ENCODE measurements at places on chromosomes 7 and 10.

- no peak for DNase-seq
Measured at GRCh38 chr7:8114175-8114574, 145.6 kb downstream of the GLCCI1 start.

- DNase-seq: no peak
Measured at GRCh38 chr7:110790992-110791391, 299.9 kb upstream of the LRRN3 start.

- DNase-seq: no peak
Measured at GRCh38 chr7:94748376-94748775, 92.4 kb upstream of the SGCE start.

- no peak for DNase-seq
Measured at GRCh38 chr7:42625421-42625820, 286.4 kb downstream of the C7orf25 start.

- no peak for DNase-seq
Measured at GRCh38 chr7:130292682-130293257, at the start of gene CPA4. CPA4 (plus strand) TSS chr7:130293161; CDS start chr7:130293181, 20 bp downstream.

GRCh38 chr7:128129224-128129864, 98.1 kb upstream of the LRRC4 start:
- peak; percentile 71 for DNase-seq

- DNase-seq: no peak
Measured at GRCh38 chr10:71008150-71008549, 119.8 kb upstream of the PCBD1 start.

DNA sequence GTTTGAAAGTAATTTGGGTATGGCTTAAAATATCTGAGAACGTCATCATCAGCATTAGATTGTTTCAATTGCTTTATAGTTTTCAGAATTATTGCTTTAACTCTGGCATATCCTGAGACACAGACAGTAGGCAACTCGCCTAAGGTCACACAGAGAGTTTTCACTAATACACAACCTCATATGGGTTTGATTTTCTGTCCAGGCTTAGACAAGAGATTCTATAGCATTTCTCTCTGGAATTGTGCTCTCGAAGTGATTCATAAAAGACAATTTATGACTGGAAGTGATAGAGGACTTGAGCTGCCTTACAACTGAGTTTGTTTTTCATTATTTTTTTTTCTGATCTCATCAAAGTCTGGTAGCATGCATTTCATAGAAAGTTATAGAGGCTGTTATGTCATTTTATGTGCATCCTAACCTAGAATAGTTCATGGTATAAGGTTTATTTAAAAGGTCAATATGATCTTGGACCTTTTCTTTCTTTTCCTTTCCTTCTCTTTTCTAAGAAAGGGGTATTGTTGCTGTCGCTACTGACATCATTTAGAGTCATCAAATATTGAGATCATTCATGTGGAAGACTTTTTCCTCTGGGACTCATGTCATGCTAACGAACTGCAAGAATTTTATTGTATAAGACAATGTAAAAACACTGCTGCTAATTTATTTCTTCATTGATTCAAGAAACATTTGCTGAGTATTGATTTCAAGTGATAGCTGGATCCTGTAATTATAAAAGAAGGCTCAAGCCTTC, 278.2 kb downstream of the PLXDC2 start:
- no peak for DNase-seq

GRCh38 chr7:108810756-108811385, 241.2 kb downstream of the DNAJB9 start:
- DNase-seq: no peak

DNA sequence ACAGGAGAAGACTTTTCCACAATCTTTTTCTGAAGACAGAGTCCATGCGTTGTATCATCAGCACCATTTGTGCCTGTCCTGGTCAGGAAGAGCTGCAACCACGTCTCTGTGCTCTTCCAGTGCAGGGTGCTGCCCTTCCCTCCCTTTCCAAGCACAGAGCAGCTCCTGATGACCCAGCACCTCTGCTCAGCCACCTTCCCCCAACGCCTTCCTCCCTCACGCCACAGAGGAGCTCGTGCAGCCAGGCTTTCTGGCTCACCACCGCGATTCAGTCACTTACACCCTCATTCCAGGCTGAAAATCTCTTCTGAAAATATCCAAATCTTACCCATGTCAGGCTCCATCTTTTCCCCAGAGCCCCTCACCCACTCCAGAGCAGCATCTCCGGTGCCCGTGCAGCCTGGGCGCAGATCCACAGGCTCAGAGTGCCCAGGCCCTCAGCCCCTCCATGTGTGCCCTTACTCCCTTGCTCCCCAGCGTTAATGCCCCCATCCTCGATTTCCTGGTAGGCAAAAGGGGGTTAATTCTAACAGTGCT, 181.5 kb downstream of the DIP2C start:
- no peak for DNase-seq

DNA sequence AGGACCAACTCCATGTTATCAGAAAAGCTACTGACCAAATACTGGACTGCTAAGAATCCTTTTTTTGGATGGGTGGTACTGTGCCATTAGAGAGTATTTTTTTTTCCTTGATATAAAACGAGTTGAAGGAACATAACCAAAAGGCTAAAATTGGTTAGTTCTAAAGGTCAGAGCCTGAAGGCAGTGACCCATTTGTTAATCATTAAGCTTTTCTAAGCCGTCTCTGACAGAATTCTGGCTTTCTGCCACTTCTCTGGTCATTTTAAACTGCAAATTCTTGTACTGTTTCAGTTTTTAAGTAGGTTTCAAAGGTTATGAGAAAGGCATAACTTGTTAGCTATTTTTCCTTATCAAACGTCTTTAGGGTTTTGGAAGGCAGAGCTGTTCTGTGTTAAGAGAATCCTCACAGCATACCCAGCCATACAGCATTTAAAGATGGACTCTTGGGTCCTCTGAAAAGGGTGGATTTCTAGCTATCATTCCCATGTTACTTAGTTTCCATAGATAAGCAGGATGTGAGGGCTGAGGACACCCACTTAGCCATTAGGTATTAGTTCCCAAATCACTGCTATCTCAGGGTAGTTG, 196.8 kb downstream of the RNLS start:
- no peak for DNase-seq

- no peak for DNase-seq
Measured at GRCh38 chr7:16343612-16344011, 77.7 kb downstream of the CRPPA start.

GRCh38 chr10:129513312-129513711, 46.3 kb downstream of the MGMT start:
- no peak for DNase-seq

- no peak for DNase-seq
Measured at GRCh38 chr7:91656541-91657482, 223.7 kb downstream of the MTERF1 start.

GRCh38 chr10:17675638-17676037, 31.7 kb downstream of the STAM start:
- no peak for DNase-seq

GRCh38 chr7:8260871-8261694, 884 bp downstream of the ICA1 start:
- no peak for DNase-seq

- DNase-seq: no peak
Measured at GRCh38 chr7:5702876-5703571, 78.4 kb downstream of the RNF216 start.

DNA sequence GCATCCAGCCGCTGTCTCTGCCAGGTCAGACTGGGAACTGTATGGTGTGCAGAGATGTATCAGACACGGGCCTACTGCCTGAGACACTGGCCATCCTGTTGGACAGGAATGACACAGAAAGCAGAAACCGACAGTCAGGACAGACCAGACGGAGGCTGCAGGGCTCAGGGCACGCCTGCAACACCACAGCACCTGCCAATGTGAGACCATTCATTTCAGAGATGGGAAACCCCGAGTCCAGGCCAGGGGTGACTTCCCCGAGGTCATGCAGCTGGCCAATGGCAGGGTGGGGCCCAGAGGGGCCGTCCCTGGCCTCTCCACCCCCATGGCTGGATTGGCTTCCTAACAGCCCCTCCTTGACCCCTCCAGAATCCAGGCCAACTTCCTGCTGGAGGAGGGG, 34.7 kb downstream of the GRID1 start:
- DNase-seq: no peak

DNA sequence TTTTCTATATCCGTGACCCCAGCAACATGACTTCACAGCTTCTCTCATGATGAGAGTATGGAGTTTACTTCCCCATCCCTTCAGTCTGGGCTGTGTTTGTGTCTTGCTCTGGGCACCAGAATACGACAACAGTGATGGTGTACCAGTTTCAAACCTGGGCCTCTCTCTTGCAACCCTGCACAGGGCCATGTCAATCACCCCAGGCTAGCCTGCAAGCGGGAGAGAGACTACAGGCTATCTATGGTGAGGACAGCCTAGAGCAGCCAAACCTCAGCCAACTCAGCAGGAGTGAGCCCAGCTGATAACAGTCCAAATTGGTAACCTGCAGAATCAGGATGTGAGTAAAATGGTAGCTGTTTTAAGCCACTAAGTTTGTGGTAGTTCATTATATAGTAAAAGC, 235.8 kb downstream of the CHCHD3 start:
- DNase-seq: no peak

- DNase-seq: no peak
Measured at GRCh38 chr10:94093286-94093905, 99.7 kb downstream of the PLCE1 start.

DNA sequence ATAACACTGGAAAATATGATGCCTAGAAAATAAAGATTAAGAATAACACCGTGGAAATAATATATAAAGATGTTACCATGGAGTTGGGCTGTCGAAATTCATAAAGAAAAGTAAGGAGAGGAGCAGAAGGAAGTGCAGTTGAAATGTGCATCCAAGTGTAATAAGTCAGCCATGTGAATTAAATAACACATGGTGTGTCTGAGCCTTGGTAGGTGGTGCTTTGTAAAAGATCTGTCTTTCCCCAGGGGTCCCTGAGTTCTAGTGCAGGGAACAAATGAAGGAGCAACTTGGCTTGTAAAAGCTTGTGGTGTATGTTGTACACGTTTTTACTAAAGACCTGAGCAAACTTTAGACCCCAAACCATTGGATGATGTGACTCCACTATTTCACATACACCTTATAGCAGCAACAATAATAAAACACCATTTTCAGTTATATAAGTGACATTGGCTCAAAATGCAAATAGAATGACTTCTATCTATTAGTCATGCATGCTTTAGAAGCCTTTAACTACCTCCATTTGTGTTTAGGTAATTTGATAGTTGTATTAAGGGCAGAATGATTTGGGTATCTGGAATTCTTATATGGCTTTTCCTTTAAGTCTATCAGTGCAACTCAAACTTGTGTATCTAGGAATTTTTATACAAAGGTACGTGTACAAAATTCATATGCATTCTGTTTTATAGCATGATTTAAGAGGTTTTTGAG, 11.3 kb downstream of the STARD3NL start:
- no peak for DNase-seq

DNA sequence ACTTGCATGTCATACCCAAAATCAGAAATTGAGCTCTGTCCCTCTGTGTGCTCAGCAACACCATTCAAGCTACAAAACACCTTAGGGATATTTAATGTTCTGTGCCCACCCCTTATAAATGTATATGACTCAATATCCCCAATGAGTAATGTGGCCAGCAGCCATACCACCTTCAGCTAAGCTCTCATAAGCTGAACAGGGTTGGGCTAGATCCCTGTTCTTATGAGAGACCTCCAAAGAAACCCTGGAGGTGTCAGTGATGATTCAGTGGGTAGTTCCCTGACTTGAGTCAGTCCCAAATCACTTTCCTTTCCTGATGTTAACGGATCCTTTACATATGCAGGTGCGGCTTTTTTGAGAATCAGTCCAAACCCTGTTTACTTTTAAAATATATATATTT, 253.8 kb downstream of the CREB5 start:
- no peak for DNase-seq

- DNase-seq: no peak
Measured at GRCh38 chr7:40403703-40404476, 269.1 kb downstream of the SUGCT start.

DNA sequence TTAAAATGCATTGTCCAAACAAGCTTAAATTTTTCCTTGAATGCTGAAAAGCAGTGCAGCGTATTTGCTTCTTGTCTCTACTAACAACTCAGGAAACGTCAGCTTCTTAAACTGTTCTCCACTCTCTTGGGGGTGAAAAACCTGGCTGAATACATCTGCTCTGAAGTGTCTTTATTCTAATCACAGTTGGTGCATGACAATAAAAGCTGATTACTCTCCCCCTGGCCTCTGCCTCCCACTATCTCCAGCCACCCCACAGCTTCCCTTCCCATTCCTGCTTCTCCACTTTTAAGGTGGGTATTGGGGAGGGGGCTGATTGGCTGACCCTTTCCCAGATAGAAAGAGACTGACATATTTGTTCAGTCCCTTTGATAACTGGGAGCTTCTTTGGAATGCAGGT, 456.0 kb downstream of the SORCS1 start:
- DNase-seq: no peak

DNA sequence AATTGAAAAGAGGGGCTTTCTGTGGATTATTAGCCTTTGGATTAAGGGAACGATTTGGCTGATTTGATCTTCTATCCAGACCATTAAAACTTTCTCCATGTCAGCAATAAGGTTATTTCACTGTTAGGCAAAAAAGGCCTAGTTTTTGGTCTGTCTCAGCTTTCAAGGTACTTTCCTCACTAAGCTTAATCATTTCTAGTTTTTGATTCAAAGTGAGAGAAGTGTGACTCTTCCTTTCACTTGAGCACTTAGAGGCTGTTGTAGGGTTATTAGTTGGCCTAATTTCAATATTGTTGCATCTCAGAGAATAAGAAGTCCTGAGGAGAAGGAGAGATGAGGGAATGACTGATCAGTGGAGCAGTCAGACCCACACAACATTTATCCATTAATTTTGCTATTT, 596.0 kb upstream of the TPK1 start:
- DNase-seq: no peak

DNA sequence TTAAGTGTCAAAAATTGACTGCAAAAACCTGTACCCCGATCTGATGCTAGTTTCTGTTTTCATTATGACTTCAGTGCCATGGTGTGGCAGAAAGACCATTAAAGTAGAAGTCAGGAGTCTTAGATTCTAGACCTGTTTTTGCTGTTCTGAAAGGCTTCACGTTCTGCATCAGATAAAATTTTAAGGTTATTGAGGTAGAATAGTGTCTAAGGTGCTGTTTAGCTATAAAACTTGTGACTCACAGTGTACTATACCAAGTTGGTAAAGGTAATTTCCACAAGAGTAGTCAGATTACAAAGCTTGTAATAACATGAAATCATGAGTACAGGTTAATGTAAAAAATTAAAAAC, 38.6 kb downstream of the ZNRF2 start:
- DNase-seq: no peak

GRCh38 chr10:65571011-65571570, 1354.7 kb upstream of the LRRTM3 start:
- no peak for DNase-seq

DNA sequence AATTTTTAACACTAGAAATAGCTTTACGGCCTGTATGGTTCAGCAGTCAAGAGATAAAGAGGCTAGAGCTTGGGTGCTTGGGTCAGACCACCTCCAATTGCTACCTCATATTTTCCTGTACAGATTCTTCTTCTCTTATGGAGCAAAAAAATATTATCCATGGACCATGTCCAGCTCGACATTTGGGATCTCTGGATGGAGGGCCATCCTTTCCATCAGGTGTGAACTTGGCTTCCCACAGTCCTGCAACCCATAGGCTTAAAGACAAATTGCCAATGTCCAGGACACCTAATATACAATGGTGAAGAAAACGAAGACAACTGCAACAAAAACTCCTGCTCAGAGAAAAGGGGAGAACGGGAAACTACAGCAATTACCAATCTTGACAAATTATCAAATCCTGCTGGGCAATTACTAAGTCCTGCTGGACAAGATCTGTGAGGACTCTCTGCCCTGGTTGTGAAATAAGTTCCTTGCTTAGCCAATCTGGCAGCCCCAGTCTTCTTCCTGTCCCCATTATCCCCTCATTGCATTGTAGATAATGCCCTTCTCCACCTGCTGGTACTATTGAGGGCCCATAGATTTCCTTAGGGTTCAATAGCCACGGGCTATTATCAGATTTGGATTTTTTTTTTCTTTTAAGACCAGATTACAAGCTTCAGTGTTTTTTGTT, 42.0 kb upstream of the BRAF start:
- no peak for DNase-seq
